ENCODE measurements at places on chromosomes 2 and 18. TPM values are rescaled to one million over a fixed set of nuclear protein-coding genes. Genes with fewer than 3 reads are reported as not detected.

Gene PLEK
- polyA plus RNA-seq, result 7.3 TPM

DNA sequence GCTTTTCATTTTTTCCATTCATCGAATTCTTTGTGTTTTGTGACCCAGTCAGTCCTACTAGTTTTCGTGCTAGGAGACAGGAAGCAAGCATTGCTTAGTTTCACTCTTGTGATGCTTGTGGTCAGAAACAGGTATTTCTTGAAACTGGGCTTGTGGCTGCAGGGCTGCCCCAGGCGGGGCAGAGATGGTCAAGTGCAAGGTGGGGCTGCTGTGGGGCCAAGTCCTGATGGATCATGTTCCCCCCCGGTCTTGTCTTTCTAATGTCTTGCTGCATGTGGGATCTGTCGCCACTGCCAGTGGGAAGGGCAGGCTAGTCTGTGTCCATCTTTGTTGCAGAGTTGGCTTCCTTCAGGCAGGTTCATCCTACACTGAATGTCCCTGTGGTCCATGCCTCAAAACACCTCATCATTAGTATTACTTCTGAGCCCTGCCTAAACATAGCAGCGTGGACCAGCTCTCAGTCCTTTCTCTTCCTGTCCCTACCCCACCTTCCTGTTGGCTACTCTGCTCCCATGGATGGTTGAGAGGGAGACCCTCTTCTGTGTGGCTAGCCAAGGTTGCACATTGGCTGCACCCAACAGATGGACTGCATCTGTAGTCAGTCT, 38.7 kb downstream of the INPP4A start:
- no peak for DNase-seq

DNA sequence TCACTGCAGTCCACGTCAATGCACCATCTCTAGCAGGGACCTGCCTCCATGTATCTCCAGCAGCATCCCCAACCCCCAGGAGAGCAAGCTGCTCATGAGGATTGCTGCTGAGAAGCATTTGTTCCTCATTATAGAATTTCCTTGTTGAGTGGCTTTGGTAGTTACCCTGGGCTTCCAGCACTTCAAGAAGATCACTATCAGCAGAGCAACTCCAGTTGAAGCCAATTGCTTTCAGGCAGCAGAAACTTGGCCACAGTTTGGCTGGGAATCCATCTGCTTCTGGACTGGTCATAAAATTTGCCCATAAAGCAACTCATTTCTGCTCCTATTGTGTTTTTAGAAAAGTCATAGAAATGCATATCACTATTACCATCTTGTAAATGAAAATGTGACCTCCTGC, 17.4 kb downstream of the TRPM8 start:
- DNase-seq, result no peak

Gene FAM161A
- polyA plus RNA-seq, result 0.77 TPM

Gene LINC00305
- polyA plus RNA-seq, result not detected

DNA sequence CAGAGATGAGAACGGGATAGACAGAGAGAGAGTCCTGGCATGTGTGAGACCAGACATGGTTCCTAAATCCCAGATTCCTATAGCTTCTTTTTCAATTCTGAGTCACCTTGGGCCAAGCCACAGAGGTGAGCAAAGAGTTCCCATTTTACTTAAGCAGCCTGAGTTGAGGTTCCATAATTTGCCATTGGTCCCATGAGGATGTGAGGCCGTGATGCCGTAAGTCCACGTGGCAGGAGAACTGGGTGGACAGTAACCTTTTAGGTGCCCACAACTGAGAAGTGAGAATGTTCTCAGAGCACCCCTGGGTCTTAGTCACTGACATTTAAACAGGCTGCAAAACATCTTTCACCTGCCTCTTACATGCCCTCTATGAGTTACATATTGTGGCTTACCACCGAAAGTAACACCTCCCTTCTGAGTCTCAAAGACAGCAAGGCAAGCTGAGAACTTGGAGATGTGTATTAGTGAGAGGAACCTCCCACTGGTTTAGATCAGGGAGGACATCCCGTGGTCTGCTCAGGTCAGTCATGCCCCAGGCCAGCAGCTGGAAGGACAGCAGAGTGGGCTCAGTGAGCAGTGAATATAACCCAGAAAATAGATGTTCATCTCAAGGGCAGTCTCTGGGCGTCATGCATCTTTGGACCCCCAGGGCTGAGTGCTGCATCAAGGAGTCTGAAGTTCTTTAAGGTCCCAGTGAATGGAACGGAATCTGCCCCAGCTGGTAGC, 127.9 kb upstream of the LGALSL start:
- peak; percentile 68 for DNase-seq

Measured in CD4-positive, alpha-beta memory T cell (primary cell).